GM12865 (cell line): ENCODE measurements at places on chromosomes 12 and 14.
A peak's percentile ranks its signal among the peaks of the same experiment; 100 is the strongest.

DNA sequence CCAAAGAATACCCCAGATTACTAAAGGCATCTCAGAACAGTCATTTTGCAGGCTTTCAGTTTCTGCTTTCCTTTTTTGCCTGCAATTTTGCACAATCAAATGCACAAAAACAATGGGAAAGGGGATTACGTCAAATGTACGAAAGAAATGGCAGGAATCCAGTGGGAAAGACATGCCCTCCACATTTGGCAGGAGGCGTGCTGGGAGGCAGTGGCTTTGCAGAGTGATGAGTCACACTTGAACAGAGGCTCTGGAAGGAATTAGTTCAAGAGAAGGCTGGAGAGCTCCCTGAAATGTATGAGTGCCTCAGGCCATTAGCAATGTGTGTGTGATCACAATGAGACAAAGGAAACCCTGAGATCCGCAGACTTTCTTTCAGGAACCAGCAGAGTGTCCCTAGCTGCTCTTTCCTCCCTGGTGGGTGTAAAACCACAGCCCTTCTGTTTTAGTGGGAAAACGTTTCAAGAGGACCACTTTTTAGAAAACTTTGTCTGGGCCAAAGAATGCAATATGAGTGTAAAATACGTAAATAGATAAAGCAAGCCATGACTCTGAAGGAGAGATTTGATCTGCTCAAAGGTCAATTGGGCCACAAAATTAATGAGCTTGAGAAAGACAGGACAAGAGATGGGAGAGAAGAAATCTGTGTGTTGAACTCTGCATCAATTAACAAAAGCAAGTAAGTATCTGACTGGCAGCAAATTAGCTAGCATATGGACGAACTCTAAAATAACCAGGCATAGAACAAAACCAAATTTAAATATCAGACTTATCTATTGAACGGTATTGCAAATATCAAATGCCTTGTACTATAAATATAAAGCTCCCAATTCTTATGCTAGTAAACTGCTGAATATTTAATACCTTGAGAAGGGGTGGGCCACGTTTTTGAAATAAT lies 155.4 kb upstream of the PDE3A start:
- DNase-seq = no peak

- DNase-seq = peak; percentile 25
Observed at GRCh38 chr12:20140751-20141150, 227.6 kb upstream of the PDE3A start.

DNA sequence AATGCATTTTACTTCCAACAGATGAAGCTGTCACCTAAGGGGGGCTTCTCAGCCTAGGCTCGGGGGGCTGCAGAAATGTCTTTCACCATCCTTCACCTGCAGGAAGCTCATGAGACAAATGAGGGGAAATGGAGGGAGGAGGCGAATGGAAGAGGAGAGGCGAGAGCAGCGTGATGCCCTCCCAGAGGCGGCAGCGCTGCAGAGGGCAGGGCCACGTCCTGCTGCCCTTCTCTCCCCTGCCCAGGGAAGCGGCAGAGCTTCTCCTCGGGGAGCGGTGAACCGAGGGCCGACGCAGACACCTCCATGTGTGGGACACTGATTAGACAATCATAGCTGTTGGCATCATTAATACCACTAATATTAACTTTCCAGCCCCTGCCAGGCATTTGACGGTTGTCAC lies 78.3 kb downstream of the SERPINA3 start:
- no peak for DNase-seq

DNA sequence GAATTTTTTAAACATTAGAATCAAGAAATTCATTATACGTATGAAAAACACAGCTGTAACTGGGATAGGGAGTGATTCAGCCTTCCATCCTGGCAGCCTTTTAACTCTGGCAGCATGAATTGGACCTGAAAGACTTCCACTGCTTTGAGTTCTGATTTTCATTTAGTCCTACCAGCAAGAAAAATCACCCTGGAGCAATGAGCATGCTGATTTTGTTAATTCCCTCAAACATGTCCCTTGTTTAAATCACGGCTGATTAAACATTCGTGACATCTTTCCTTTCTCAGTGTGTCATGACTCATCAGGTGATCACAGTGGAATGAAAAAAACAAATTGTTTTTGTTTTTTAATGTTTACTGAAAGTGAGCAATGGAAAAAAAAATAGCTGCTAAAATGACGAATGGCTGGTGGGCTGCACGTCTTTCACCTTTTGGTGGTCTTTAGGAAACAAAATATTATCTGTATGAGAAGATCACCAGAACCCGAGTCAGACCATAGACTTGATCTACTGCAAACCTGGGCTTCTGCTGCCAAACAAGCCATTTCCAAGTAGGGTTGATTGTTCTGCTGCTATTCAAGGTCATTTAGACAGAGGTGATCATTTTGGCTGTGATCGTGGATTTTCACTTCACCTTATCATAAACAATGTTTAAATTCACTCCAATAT lies 67.0 kb upstream of the CAND1 start:
- DNase-seq = no peak

- no peak for DNase-seq
Observed at GRCh38 chr12:4221258-4221620, 52.3 kb upstream of the CCND2 start.

DNA sequence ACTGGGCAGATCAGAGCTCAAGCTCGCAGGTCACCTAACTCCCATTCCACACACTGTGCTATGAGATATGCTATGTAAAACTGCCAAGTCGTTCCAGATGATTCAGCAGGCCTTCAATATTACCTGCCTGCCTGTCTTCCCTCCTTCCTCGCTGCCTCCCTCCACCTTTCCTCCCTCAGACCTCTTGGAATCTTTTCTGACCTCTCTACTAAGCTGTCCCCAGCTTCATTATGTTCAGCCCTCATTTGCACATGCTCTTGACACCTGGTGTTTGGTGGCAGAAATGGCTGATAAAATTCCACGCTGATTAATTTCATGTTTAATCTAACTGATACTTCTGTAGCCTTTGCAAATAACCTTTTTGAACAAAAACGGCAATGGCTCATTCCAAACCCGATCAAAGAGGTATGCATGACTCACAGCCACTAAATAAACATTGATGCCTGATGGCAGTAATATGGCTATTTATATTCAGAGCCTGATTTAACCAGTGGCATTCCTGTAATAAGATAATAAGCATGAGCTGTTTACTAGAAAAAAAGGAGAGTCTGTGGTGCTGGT lies 130.8 kb upstream of the EGLN3 start:
- DNase-seq = no peak
